ENCODE measurements at places on chromosomes 2 and 18.

GRCh38 chr2:160261732-160262131, 61.7 kb upstream of the ITGB6 start:
- peak; percentile 53 for DNase-seq

DNA sequence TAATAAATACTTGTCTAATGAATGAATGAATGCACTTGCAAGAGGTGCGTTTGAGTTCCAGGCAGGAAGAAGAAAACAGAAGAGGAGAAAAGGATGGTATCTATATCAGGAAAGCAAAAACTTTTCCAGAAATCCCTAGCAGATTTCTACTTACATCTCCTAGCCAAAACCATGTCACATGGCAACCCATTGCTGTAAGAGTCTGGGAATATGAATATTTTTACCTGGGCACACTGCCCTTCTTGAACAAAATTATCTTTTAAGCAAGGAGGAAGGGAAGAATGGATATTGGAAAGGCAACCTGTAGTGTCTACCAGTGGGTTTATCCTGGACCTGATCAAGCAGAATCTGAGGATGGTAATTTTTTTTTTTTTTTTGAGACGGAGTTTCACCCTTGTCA, 44.2 kb upstream of the ASXL2 start:
- no peak for DNase-seq

DNA sequence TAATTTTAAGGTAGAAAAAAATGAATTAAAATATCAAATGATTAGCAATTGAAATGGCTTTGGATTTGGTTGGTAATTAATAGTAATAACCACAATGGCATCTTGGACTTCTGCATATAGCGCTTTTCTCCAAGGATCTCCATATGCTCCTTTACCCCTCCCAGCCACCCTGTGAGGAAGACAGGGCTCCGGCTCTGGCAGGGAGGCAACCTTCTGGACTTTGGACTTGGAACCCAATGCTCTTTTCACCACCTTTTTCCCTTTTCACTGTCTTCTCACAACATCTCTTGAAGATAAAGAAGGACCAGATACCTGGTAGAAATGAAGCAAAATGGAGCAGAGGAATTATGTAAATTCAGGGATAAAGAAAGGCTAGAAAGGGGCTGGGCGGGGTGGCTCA, 23.8 kb upstream of the SERTAD2 start:
- no peak for DNase-seq

DNA sequence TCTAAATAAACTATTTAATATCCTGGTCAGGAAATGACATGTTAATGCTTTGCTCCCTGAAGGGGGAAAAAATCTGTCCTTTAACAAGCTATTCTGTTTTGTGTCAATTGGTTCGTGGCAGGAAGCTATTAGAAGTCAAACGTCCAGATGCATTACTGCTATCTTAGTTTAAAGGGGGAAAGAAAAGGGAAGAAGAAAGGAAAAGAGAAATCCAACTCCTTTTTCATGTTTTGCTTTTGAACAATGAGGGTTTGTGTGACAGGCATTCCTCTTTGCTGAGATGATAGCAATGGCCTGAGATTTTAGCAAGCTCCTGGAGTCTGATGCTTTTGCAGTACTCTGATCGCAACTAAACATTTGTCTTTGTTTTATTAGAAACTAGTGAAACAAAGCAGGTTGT, 24.6 kb downstream of the TRIB2 start:
- no peak for DNase-seq

DNA sequence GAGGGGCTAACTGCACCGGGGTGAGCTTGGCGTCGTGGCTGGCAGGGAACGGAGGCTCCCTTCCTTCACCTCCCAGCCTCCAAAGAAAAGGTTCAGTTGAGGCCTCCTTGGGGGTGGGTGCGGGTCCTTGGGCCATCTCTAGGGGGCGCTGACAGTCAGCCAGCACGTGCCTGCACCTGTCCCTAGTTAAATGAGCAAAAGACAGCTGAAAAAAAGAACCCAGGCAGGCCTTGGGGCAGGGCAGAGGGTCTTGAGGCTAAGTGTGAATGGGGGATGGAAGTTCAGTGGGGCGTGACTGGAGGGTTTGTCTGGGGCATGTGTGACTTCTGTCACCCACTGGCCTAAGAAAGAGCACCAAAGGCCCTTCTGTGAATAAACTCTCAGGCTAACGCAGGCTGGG, 56.4 kb downstream of the ZFP36L2 start:
- DNase-seq: no peak

DNA sequence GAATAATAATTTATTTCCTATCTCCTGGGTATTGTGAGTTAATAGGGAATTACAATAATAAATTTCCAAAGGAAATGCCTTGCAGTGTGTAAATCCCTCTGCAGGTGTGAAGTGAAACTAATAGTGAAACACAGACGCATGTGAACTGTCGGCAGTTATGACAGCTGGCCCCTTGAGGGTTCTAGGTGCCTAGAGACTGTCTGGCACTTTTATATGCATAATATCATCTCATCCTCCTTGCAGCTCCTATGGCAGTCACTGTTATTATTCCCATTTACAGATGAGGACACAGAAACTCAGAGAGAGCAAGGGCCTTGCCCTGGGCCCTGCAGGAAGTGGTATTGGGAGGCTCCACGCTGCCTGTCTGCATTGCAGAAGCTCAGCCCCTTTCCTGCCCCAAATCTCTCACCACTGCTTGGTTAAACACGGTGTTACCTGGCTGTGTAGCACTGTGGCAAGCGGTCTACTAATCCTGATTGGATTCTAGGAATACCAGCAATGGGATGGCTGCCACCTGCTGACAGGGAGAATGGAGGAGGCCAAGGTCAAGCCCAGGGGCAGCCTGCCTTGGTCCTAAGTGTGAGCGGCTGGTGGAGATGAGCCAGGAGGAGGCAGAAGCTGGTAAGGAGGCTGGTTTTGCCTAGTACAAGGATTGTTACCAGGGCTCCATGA, 32.8 kb upstream of the ACKR3 start:
- no peak for DNase-seq

- DNase-seq: peak; percentile 70
Measured at GRCh38 chr2:39620067-39620466, 45.6 kb upstream of the TMEM178A start.

DNA sequence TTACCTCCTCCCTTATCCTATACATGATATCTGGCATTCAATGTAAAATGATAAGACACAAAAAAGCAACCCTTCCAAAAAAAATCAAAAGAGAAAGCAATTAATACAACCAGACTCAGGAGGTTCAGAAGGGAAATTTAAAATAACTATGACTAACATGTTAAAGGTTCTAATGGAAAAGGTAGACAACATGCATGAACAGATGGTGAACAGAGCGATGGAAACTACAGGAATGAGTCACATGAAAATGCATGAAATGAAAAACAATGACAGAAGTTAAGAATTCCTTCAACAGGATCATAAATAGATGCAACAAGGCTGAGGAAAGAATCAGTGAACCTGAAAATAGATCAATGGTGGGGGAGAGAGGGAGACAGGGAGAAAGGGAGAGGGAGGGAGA, 26.1 kb upstream of the ERCC3 start:
- no peak for DNase-seq

GRCh38 chr2:240966906-240967680, 31.3 kb upstream of the SNED1 start:
- DNase-seq: no peak

Measured in lung (tissue), 17 donors.